ENCODE measurements at places on chromosomes 5 and 9.

- no peak for DNase-seq
Measured at GRCh38 chr5:27377626-27378025, 339.2 kb upstream of the CDH9 start.

- peak; percentile 77 for DNase-seq
Measured at GRCh38 chr5:149834246-149834855, 104.2 kb downstream of the PPARGC1B start.

DNA sequence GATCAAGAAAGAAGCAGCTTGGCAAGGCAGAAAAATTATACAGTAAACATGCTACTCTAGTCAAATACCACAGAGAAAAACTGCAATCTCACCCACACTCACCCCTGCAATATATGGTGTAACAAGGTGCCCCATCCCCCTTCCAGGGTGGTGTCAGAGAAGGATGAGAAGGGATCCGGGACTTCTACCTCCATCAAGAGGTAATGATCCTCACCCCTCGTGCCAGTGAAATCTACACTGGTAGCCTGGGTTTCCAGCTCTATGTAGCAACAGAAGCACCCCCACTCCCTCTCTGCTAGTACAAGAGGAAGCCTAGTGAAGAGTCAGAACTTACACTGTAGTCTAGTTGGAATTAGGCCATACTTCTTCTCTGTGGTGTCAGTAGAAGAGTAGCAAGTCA is 18.9 kb downstream of the SLCO4C1 start:
- no peak for DNase-seq

- no peak for DNase-seq
Measured at GRCh38 chr5:173591056-173591514, 25.4 kb downstream of the BOD1 start.

GRCh38 chr5:135462304-135462703 is 10.2 kb upstream of the TIFAB start:
- peak; percentile 79 for DNase-seq

DNA sequence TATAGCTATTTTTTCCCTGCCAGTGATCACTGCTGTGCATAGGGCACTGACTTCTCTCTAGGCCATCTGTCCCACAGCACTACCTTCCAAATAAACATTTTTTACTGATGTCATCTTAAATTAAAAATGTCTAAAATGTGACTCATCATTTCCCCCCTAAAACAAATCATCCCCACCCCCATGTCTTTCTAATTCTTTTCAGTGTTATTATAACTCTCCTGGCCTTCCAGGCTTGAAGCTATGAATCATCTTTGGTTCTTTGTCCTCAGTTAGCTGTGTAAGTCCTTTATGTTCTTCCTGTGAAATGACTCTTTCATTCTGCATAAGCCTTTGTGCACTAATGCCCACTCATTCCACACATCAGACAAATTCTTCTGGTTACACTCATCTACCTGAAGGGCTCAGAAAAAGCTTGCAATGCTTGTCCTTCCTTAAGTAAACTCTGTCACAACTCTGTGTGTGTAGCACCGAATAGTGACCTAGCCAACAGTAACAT is 78.1 kb downstream of the CFAP95 start:
- no peak for DNase-seq

DNA sequence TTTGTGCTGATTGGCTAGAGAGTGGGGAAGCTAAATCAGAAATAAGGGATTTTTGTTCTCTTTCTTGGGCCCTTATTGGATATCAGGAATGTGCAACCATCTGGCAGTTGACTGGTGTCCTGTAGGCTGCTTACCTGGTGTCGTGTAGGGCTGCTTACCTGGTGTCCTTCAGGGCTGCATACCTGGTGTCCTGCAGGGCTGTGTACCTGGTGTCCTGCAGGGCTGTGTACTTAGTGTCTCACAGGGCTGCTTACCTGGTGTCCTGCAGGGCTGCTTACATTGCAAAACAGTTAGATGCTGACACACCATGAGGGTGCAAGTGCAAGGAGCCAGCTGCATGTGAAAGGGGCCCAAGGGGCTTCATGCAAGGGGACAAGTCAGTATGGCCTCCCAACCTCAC is 249.3 kb downstream of the ICE1 start:
- DNase-seq, result no peak

GRCh38 chr5:9338796-9339195 is 207.1 kb downstream of the SEMA5A start:
- DNase-seq, result no peak

GRCh38 chr5:55897905-55898304 is 46.7 kb downstream of the IL31RA start:
- DNase-seq, result no peak

DNA sequence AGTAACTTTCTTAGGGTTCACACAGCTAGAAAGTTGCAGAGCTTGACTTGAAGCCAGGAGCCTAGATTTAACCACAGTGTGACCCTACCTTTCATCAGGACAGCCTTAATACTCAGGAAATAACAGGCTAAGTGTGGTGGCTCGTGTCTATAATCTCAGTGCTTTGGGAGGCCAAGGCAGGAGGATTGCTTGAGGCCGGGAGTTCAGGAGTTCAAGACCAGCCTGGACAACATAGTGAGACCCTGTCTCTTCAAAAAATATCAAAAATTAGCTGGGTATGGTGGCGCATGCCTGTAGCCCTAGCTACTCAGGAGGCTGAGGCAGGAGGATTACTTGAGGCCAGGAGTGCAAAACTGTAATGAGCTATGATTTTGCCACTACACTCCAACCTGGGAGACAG is 681.1 kb downstream of the MAT2B start:
- no peak for DNase-seq

- no peak for DNase-seq
Measured at GRCh38 chr5:171416160-171417049, 3.0 kb upstream of the FGF18 start.

GRCh38 chr5:178357121-178357521 is 124.5 kb upstream of the PHYKPL start:
- no peak for DNase-seq

DNA sequence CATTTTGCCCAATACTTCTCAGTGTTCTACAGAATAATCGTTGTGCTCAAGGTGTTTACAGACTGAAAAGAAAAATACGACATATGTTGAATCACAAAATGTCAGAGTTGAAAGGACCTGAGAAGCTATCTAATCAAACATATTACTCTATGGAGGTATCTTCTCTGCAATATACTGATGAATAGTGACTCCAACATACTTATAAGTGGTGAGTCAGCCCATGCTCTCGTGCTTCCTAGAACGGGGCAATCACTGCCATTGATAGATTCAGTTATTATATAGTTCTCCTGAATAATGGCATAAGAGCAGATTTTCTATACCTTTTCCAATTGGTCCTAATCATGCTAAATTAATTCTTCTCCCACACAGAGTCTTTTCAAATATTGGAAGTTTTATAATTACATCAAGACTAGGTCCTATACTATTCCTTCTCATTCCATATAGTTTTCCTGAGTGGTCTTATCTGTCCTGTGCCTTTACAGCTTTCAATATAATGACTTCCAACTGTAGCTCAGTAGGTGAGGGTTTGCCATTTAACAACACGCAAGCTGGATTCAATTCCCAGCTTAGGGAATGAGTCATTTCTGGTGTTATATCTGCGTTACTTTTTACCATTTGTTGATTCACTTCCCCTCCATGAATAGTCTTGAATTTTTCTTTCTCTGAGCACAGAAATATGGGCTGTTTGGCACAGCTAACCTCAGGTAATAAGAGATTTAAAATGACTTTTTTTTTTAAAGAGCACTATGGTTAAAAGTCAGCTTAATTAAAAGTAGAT is 81.1 kb downstream of the PLK2 start:
- no peak for DNase-seq

DNA sequence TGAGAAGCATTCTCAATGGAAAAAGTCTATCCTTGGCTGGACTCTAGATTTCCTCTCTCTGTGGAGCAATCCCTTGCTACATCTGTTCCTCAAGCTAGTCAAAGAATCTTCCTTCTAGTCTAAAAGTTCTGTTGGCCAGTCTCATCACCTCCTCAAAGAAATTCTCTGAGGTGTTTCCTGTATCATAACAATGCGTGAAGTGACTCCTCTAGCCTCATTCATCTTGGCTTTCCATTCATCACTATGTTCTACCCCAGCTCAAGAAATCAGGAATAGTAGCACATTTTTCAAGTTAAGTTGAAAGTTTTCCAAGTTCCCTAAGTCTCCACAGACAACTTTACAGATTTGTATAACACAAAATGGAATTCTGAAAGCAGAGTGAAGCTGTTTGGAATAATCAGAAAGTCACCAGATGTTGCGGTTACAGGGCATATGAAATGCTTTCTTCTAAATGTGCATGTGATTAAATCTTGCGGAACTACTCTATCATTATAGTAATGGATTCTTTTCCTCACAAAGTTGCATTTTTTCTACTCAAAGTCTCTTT is 176.6 kb upstream of the FREM1 start:
- no peak for DNase-seq

DNA sequence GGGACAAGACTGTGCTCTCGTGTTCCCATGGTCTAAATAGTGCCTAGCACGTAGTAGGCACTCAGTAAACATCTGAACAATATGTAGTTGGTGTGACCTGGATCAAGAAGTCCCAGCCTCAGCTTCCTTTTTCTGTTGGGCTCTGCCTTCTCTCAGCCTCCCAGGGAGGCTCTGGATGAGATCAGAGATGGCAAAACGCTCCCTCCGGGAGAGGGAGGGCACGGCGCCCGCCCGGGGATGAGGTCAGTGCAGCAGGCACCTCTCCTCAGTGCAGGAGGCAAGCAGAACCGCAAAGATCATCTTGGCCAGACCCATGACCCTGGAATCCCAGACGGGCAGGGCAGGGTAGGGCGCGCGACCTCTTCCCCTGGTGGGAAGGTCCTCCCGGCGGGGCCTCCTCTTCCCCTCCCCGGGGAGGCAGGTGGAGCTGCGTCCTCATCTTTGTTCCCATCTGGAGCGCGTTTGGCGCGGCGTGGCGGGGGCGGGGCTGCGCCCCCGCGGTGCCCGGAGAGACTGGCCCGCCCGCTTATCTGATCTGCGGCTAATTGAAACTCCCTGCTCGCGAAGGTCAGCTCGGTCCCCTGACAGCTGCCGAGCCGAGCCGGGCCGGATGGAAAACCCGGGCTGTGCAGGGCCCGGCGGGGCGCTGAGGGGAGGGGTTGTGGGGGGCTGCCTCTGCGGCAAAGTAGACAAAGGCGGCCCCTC is 60.9 kb downstream of the CXXC5 start:
- no peak for DNase-seq

GRCh38 chr5:40399349-40399748 is 280.4 kb upstream of the PTGER4 start:
- DNase-seq, result no peak

GRCh38 chr9:96476591-96476990 is 26.6 kb downstream of the HABP4 start:
- no peak for DNase-seq

- DNase-seq, result no peak
Measured at GRCh38 chr5:139301808-139302499, 8.4 kb downstream of the MATR3 start.

DNA sequence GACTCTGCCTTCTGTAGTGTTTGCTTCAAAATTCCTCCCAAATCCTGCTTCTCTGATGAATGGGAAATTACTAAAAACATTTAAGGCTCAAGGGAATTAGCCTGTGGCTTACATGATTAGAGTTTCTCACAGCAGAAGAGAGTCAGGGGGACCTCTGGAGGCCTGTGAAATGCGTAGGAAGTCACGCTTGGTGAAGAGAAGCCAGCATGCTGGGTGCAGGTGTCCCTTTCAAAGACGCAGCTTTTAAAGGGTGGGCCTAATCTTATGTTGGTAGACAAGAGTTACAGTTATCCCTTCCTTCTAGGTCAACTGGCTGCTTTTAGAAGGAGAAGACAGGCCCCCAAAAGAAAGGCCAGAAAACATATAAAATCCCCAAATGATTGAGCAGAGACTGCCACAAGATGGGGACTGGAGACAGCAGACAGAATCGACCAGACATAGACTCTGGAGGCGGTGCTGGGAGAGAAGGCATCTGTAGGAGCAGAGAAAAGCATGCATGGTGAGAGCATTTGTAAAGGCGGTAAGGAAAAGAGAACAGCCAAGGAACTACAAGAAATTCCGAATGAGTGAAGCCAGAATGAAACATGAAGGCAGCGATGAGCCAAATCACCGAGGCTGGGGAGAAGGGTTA is 42.3 kb downstream of the B4GALT1 start:
- peak; percentile 20 for DNase-seq

DNA sequence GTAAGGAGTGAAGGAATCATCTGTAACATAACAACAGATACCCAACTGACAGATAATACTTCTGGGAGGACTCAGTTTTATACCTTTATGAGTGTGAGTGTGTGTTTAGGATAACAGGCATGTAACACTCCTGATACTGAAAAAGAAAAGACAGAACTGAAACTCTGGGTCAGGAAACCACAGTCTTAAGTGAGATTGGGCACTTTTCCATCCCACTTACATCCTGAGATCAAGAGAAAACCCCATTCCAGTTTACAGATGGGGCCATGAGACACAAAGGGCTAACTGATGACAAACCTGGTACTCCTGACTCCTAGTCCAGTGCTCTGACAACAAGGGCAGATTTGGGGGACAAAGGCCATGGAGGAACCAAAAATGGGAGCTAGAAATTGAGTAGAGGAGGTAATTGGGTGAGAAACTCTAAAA is 18.0 kb downstream of the IL5 start:
- no peak for DNase-seq

DNA sequence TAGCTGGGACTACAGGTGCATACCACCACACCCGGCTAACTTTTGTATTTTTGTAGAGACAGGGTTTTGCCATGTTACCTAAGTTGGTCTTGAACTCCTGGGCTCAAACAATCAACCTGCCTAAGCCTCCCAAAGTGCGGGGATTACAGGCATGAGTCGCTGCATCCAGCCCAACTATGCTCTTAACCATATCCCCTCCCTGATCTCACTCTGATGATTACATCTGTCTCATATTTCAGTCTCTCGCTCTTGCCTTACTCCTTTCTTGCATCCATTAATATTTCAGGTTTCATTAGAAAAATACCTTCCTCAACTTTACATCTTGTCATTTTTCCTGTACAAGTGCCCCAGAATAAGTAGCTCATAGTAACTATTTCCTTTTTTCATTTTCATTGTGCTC is 61.0 kb upstream of the BASP1 start:
- no peak for DNase-seq

- DNase-seq, result no peak
Measured at GRCh38 chr9:127968042-127968441, 12.7 kb downstream of the EEIG1 start.

Measured in activated naive CD4-positive, alpha-beta T cell treated with anti-CD3 and anti-CD28 coated beads, Interleukin-2, amount 10 ng/mL, durations not matched to agents 7 days and 5 days (primary cell).